ENCODE measurements at places on chromosomes 3 and 15.

DNA sequence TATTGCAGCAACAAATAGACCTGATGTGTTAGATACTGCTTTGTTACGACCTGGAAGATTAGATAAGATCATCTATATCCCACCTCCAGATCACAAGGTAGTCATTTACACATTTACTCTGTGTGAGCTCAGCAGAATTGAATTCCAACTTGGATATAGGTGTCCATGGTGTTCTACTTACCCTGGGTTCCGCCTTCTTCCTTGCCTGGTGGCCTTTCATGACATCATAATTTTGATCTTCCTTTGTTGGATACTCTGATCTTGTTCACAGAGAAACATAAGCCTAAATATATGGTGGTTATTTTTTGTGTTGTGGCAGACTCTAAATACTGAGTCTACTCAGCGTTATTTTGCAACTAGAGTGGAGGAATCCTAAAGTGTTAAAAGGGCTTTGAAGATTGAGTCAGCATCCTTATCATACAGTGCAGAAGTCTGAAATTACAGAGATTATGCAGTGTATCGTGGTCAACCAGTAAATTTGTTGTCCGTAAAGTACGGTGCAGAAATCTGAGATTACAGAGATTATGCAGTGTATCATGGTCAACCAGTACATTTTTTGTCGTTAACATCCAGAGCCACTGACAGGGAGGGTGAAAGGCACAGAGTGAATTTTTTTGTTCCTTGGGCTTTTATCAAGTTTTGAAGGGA lies 39.1 kb upstream of the GATM start:
- no peak for DNase-seq

- DNase-seq = no peak
Measured at GRCh38 chr3:180000500-180000899, 36.2 kb downstream of the PEX5L start.

- DNase-seq = no peak
Measured at GRCh38 chr3:132351222-132351806, 34.1 kb downstream of the ACP3 start.

- no peak for DNase-seq
Measured at GRCh38 chr3:37731895-37732294, 129.8 kb upstream of the CTDSPL start.

- no peak for DNase-seq
Measured at GRCh38 chr15:45790325-45790943, 155.6 kb downstream of the SQOR start.

- DNase-seq = no peak
Measured at GRCh38 chr15:72616491-72617210, 37.8 kb upstream of the GOLGA6B start.

GRCh38 chr3:134007819-134008218 lies 21.9 kb downstream of the SLCO2A1 start:
- DNase-seq = no peak

DNA sequence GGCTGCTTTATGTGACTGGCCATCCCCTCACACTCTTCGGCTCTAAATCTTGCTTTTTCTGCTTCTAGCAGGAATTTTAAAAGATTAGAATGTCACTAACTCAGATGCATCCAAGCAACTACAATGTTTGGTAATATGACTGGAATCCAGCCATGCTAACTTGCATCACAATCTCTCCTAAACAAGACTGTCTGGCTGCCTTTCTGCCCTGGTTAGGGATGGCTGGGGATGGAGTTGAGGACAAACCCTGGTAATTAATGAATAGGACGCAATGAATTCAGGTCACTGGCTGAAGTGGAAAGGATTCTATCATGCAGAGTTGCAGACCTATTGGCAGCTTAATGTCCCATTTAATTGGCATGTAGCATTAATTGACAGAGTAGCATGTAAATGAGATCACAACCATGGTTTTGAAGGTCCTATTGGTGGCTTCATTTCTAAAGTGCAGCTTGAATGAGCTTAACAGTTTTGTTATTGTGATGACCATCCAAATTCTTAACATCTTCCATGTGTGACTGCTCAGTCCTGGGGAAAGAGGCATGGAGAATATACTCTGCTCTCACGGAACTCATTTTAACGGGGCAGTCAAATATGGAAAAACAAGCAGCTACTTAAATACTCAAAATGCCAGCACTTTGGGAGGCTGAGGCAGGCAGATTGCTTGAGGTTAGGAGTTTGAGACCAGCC lies 21.7 kb downstream of the NMNAT3 start:
- no peak for DNase-seq

GRCh38 chr3:89702404-89702803 lies 595.0 kb downstream of the EPHA3 start:
- no peak for DNase-seq

GRCh38 chr3:141051443-141052200 lies 475 bp downstream of the SPSB4 start:
- DNase-seq = no peak

GRCh38 chr15:52481915-52482314 lies 46.8 kb downstream of the MYO5A start:
- no peak for DNase-seq

- DNase-seq = no peak
Measured at GRCh38 chr3:170606675-170607074, 20.8 kb upstream of the SLC7A14 start.

GRCh38 chr3:100443690-100444089 lies 42.4 kb downstream of the LNP1 start:
- DNase-seq = no peak

- no peak for DNase-seq
Measured at GRCh38 chr15:60235951-60236710, 161.7 kb downstream of the ANXA2 start.

DNA sequence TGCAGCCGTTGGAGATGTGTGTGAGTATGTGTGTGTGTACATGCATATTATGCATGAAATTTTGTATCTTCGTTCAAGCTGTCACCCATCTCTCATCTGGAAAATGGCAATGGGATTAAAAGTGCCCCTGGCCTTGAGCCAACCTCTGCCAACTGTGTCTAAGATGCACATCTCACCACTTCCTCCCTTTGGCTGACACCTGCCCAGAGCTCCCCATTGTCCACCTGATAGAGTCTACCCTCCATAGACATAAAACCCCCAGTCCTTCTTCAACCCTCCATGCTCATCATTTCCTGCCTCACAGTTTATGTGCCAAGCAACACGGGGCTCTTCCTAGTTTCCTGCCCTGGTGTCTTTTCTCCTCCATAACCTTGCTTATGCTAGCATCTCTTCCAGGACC lies 187.5 kb upstream of the HES1 start:
- DNase-seq = no peak

GRCh38 chr3:45777111-45777745 lies 19.1 kb downstream of the SLC6A20 start:
- no peak for DNase-seq

DNA sequence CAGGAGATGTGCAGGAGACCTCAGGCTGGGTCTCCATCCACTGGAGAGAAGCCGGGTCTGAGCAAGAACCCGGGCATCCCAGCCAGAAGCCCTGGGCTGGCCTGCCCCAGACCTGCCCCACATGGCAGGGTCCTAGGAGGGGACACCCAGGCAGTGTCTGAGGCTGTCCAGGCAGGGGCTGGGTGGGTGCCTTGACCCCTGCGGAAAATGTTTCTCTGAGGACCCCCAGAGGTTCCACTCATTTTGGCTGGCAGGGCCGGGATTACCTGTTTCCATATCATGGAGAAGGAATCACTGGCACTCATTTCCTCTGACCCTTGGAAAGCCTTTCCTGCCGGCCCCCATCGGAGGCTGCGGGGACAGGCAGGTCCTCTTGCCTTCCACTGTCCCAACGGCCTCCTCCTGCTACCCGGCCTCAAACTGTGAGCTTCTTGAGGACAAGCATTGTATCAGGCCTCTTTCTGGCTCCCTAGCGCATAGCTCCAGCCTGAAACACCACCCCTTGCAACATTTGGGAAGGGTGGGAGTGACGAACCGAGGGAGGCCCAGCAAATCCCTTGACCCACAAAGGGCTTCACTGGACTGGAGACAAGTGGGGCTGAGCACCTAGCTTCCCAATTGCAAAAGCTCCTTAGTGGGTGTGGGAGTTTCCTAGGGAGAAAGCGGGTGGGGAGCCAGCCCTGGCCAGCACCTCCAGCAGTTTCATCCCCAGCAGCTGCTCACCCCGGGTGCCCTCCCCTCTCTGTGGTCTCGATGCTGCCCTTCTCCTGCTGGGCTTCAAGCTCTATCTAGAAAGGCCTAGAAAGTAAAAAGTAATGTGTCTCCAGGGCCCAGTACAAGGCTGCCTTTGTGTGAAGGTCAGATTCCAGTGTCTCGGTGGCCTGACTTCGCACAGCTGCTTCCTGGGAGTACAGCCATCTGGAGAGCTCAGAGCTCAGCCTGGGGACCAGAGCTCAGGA lies 29.7 kb downstream of the ACSBG1 start:
- no peak for DNase-seq

- no peak for DNase-seq
Measured at GRCh38 chr3:15356176-15356575, 23.8 kb upstream of the SH3BP5 start.

DNA sequence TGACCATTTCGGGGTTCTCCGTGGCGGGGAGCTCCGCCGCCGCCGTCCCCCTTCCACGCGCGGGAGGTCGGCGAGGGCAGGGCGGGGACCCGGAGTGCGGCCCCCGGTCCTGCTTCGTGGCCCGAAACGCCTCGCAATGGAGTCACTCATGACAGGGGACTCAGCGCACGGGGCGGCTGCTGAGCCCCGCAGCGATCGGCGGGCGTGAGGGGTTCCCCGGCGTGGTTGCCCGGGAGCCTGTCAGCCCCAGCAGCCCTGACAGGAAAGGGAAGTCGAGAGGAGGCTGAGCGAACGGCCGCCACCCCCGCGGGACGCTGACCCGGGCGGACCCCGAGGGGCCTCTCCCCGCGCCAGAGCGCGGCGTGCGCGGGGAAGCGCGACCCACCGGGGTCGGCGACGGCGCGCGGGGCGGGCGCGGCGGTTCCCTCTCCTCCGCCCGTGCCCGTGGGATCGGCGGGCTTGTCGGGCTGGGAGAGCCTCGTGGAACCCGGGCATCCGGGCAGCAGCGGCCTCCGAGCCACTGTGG lies 564 bp upstream of the PIGZ start:
- DNase-seq = no peak

- no peak for DNase-seq
Measured at GRCh38 chr3:138405486-138405885, 28.9 kb upstream of the ESYT3 start.

DNA sequence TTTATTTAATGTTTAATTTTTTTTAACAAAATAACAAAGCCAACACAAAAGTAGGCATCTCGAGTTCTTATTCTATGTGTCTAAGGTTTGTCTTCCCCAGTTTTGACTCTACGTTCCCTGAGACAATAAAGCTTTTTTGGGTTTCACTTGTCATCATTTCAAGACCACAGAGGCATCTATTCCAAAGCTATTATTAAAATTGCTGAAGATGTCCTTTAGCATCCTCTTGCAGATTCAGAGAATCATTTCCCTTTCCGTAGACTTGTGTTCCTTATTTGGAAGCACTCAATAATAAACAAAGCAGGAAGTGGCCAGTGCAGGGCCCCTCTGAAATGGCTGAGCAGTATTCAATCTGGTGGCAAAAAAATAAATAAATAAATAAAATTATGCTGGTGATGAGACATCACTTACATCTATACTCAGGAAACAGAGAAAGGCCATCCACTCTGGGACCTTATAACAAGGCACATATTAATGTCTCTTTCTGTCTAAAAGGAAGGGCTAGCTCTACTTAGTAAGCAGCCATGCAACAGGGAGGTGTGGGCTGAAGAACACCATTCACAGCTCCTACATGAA lies 362.3 kb downstream of the WDR72 start:
- no peak for DNase-seq

- no peak for DNase-seq
Measured at GRCh38 chr3:120477781-120478180, 27.0 kb upstream of the FSTL1 start.

DNA sequence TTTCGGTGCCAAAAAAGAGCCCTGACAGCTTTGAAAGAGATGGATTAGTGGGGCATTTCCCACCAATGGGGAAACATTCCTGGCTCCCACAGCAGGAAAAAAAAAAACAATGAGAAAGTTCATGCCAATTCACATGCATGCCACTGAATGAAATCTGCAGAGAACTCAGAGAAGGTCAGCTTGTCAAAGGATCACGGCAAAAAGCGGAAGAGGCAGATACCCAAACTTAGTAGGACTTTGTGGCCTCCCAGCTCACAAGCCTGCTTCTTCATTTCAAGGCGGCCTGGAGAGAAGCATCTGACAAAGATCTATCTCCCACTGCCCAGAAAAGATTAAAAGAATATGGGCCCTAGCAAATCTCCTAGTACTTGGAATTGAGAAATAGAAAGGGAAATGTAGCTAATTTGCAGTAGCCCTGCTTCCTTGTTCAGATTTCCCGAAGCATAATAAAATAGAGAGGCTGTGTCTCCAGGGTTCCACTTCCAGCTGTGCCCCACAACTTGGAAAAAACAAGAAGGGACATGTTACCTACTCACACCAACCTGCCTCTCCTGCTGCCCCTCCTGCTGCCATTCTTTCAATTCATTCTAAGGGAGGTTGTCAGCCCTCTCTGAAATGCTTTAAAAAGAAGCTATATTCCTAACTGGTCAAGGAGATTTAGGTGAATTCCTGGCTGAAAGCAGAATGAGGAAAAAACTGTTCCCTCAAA lies 170.4 kb downstream of the FHIT start:
- DNase-seq = no peak

DNA sequence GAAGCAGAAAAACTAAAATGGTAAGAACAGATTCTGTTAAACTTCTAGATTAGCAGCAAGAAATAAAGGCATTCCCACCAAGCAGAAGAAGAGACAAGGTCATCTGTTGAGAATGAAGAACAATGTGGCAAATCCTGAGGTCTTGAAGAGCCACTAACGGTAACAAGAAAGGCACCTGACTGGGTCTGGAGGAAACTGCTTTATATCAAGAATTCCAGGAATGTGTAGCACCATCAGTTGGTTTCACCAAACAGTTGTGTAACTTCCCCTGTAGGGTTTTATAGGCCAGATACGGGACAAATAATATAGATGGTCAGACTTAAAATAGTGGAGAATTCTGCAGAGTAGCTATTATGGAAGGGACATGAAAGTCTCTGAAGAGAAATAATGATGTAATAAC lies 57.3 kb downstream of the ACAP2 start:
- DNase-seq = no peak

DNA sequence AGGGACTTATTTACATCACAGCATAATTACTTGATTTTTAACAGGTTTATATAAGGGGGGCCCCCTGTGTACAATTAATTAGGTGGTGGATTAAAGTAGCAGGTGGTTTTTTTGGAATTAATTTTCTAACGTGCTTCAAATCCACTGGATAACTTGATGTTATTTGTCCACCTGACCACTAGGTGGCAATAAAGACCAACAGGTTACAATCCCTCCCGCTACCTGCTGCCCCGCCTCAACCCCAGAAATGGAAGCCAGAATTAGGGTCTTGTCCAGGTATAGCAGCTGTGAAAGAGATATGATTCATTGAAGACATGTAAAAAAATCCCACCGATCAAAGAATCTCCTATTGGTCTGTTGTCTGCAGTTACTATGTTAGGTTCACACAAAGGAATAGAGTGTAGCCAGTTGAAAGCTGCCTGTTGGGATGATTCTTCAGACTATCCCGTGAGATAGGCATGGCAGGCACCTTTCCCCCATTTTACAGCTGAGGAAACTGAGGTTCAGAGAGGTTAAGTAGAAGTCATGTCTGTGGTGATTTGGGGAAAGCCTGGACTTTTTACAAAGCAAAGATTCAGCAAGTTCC lies 44.0 kb downstream of the MFSD1 start:
- DNase-seq = no peak
